ENCODE measurements at places on chromosomes 12 and 14.

DNA sequence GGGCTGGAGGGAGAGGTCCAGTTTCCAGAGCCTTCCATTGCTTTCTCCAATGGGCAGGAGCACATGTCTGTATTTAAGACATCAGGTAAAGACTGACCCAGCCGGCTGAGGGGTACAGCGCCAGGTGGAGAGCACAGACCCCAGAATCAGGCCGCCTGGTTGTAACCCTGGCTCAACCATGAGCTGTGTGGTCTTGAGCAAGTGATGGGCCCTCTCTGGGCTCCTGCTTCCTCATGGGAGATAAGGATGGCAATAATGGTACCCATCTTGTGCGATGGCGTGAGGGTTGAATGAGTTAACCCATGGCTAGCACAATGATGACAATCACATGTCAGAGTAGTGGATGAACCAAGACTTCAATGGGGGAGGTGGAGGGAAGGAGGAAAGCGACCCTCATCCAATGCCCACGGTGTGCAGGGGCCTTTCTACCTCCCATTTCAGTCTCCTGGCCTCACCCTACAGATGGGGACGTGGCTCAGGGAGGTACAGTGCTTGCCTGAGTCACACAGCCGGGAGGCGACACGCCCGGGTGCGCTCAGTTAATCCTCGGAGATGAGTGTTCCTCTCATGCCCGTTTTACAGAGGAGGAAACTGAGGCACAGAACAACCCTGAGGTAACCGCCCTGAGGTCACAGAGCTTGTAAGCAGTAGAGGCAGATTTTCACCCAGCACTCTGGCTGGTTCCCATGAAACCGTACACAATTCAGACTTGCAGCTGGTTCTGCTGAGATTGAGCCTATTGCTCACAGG is 163.9 kb downstream of the RBM19 start:
- DNase-seq, result no peak

DNA sequence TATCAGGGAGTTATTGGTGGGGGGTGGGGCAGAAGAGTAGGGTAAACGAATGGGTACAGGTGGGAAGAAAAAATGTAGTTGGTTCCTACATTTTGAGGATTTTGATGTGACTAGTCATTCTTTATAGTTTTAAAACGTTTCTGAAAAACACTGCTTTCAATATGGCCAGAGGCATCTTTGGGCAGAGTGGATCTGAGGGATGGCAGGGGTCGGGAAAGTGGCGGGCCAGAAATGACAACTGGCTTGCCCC is 527 bp upstream of the ATP23 start:
- no peak for DNase-seq

- DNase-seq, result no peak
These were observed 353.6 kb downstream of the TMEM121 start for GRCh38 chr14:105879867-105880561.

- DNase-seq, result no peak
These were observed 193.6 kb upstream of the FSCB start for GRCh38 chr14:44700694-44701093.

DNA sequence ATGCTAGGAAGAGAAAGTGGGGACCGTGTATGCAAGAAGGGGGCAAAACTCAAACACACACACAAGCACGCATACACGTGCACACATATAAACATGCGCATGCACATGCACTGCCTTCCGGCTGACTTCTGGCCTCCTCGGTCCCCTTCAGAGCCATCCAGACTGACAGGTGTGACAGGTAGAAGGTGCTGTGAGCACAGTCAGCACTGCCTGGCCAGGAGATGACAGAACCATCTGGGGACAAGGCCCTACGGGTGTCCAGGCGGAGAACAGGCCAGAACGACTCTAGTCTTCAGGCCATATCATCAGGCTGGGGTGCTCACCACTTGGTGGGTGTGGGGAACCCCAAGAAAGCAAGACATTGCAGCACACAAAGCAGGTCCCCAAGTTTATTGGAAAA is 7.3 kb downstream of the KRT83 start:
- no peak for DNase-seq

- DNase-seq, result no peak
These were observed 1.7 kb upstream of the STRN3 start for GRCh38 chr14:31027847-31028246.

- DNase-seq, result no peak
These were observed 983.0 kb upstream of the LRFN5 start for GRCh38 chr14:40623643-40624042.

GRCh38 chr12:1044199-1044598 is 53.2 kb downstream of the ERC1 start:
- no peak for DNase-seq

DNA sequence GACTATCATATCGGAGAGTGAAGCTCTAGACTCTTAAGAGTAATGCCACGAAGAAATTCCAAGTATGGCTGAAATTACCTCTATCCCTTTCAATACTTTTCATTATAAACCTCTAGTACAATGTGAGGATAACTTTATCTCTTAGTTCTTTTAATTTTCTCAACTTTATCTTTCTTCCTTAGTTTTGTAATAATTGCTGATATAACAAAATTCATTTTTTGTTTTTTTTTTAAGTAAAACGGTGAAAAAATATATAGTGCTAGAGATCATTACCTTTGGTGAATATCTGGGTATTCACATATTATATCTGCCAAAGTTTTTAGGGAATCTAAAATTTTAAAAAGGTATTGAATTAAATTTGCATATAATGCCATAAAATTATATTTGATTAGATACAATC is 19.5 kb upstream of the DNAAF2 start:
- no peak for DNase-seq

DNA sequence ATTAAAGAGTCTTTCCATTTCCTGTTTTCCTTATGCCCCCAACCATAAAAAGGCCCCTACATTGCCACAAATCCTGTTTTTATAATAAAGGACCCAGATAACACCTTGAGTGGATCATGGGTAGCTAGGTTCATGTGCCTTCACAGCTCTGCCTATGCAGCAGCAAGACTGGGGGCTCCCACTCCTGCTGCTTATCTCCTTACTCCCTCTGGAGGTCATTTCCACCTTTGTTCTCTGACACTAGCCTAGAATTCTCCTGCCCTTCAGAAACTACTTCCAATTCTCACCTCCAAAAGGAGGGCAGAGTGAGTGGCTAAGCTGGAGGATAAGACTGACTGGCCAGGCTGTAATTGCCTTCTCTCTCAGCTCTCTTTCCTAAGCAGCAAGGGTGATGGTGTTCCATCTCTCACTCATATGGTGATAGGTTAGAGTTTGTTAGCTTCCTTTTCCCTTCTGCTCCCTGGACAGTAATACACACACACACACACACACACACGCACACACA is 20.0 kb upstream of the STAC3 start:
- no peak for DNase-seq

DNA sequence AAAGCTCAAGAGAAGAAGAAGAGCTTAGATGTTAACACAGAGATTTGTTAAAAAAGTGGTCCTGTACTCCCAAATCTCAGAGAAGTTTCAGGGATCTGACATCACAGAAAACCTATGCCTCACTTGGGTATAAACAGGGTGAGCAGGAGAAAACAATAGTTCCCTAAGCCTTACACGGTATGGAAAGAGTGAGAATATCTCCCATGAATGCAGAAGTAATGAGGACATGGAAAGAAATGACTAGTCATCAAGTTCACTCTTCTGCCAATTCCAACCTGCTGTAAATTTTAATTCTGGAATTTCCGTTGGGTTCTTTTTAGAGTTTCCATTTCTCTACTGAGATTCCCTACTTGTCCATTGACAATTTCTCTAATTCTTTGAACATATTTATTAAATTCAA is 6.2 kb upstream of the PTGER2 start:
- no peak for DNase-seq

GRCh38 chr12:97404543-97404942 is 58.1 kb upstream of the RMST start:
- no peak for DNase-seq

DNA sequence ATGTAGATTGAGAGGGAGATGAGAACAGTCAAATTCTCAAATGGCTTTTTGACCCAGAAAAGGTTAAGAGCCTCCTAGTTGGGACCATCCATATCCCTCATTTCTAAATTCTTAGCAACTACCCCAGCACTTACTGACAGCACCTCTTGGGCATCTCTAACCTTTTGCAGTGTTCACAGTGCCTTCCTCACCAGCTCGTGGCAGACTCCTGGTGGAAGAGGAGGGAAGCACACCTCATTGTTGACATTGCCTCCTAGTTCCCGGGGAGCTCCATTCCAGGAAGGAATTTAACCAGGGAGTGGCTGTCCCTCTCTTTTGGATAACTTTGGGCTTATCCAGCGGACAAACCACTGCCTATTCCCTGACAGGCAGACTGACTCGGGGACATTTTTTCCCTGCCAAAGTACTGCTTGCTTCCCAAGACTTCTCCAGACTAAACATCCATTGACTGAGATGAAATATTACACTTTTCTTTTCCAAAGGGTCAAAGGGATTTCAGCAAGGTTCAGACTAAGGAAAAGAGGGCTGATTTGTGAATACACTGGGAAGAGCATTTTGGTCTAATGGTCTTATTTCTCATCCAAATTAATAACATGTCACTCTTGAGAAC is 9.0 kb upstream of the OR6J1 start:
- no peak for DNase-seq

DNA sequence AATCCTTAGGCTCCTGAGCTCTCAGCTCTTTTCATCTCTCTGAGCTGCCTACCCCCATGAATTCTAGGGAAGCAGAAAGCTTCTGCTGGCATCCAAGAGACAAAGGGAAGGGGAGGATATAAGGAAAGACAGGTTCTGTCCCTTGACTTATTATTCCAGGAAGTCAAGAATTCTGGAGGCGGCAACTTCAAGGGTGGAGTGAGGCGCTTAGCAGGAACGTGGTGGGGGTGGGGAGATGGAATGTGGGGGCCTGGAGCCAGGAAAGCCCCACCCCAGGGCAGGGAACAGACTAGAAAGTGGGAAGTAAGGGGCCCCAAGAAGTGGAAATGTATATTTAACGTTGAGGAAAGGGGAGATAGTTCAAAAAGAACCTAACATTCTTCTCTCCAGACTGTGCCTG is 1.4 kb downstream of the CALCOCO1 start:
- DNase-seq, result no peak

- no peak for DNase-seq
These were observed 10.8 kb downstream of the BMAL2 start for GRCh38 chr12:27343255-27344000.

GRCh38 chr12:6492838-6493496 is at the start of gene MRPL51:
TSS of gene MRPL51 (minus strand) at chr12:6493262. CDS start at chr12:6493136, 126 bp downstream.
- peak; percentile 92 for DNase-seq

GRCh38 chr14:38047195-38047902 is 160.4 kb upstream of the SSTR1 start:
- no peak for DNase-seq

GRCh38 chr12:1741154-1741949 is 50.5 kb downstream of the ADIPOR2 start:
- no peak for DNase-seq

DNA sequence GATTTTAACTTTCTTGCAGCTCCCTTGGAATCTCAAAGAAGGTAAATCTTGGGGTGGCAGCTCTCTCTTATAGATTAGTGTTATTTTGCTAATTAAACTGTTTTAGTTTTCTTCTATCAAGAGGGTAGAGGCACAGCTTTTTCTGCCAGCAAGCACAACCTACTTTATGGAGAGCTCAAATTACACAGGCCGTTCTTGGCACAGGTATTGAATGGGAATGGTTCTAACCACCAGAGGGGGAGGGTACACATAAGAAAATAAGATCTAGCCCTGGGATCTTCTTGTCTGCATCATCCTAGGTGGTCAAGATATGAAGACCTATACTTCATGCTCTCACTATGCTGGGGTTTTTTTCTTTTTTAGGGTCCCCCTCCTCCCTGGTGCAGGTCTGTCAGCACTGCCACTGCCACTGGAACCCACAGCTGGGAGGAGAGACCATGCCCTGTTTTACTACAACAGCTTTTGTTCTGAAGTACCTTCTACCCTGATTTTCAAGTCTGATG is 48.6 kb upstream of the STAC3 start:
- no peak for DNase-seq

DNA sequence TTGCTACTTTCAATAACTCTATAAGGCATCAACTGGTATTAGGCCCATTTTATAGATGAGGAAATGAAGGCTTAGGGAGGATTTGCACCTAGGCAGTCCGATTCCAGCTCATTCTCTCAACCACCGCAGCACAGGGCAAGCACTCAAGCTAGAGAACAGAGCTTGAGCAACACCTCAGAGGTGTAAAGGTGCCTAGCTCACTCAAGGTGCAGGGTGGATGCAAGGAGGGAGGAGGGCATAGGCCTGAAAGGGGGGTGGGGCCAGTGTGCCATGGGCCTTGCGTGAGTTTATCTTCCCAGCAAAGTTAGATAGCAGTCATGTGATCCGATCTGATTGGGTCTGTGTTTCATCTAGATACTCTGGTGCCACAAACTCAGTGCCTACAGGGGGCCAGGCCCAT is 10.2 kb upstream of the EMP1 start:
- DNase-seq, result no peak

DNA sequence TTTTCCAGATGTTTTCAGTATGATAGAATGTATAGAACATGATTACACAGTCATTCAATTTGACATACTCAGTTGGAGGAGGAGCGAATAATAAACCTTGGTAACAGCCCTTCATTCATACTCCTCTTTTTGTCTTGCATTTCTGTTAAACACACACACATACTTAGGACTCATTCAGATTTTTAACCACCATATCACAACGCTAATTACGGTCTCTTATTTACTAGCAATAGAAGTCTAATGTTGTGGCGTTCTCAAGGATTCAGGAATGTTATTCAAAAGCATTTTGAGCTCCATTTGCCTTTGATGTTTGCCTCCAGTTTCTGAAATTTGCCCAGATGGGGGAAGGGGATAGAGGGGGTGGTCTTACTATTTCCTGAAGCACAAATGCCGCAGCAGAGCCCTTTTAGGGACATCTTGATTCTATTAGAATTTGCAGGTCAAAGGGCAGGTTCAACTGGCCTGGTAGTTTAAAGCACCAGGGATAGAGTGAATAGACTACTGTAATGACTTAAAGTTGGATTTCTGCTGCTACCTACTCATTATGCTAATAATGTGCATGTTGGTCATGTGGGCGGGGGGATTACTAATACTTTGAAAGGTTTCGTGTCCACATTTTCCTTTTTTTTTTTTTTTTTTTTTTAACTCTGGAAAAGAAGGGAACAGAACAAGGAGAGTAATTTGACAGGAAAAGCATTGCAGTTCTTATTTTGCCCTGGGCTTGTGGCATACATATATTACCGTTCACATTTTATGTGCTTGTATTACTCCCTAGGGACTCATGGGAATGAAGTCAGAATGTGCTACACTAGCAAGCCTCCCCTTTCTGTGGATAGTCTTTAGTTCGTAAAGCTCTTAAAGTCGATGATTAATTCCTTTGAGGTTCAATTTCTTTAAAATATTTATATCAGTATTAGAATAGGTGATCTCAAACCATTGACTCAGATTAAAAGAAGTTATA is 226.8 kb downstream of the FBXL14 start:
- DNase-seq, result no peak

Measured in right atrium auricular region (tissue), 2 donors.